ENCODE measurements at places on chromosomes 2 and 18.

DNA sequence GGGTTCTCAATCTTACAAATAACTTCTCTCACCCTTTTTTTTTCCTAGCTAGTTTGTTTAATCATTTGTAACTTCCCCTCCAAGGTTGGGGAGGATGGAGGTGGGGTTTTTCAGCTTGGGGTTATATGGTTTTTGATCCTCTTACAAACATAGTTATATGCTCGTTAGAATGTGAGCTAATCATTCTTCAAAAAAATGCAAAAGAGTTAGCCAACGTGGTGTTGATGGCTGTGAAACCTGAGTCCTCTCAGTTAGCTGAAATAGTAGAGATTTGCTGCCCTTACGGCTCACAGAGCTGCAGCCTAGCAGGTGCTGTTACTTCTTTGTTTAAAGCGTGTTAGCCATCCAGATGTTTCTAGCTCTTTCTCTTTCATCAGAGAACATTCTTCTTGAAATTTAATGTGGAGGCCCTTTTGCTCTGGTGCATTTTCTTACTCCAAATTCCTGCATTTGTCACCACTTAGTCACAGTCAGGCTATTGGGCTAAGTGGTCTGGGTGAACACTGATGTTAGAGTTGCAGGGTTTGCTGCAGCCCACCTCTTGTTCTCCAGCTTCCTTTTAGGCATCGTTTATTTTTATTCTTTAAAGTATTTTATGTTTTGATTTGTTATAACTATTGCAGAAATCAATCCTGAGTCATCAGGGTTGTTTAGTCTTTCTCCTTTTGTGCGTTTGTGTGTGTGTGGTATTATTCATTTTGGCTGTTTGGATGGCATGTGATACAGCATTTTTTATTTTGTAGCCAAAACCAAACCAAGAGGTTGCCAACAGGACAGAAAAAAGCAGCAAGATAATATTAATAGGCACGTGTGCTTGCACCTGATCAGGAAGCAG lies 41.1 kb downstream of the LIMS1 start:
- no peak for DNase-seq

GRCh38 chr2:236664136-236664535 lies 94.5 kb downstream of the ACKR3 start:
- DNase-seq = no peak

DNA sequence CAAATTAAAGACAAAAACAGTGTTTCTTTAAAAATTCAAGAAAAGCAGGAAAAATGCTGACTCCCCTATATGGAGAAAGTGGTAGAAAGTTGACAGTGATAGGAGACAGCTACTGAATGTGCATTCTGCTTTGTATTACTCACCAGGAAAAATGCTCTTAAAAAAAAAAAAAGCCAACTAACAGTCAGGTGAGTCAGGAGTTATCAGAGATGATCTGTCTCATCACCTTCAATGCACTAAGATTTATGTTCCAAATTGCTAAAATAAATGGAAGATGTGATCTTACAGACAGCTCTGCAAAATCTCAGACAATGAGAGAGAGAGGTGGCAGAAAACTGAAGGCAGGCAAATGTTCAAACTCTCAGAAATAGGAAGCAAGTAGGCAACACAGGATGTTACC lies 47.6 kb upstream of the ZNF521 start:
- no peak for DNase-seq

DNA sequence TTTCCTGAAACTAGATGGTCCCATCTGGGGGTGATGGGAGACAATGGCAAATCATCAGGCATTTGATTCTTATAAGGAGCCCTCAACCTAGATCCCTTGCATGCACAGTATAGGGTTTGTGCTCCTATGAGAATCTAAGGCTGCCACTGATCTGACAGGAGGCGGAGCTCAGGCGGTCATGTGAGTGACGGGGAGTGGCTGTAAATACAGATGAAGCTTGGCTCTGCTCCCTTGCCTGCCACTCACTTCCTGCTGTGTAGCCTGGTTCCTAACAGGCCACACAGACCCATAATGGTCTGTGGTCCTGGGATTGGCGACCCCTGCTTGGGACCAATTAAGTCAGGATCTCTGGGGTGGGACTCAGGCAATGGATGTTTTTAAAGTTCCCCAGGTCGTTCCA lies 293.4 kb downstream of the ZNF521 start:
- DNase-seq = no peak
